Activated CD4-positive, alpha-beta T cell treated with anti-CD3 and anti-CD28 coated beads, Interleukin-2, amount 50 U/mL, for 16 hours (primary cell): ENCODE measurements at places on chromosomes 13 and 19.

DNA sequence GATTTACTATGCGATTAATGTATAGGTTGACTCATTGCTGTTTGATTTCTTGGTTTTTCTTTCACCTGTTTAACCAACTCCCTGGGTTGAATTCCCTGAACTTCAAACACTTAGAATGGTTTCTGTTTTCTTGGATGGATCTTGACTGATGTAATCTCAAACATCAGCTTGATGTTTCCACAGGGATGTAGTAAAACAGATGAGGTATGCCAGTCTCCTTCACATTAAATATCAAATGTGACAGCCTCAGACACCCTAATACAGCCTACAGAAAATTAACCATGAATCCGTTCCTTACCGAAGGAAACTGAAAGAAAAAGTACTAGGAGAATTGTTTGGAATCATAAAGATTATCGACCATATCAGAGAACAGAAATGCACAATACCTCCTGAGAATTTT is 631.2 kb downstream of the GPC5 start:
- DNase-seq: no peak

DNA sequence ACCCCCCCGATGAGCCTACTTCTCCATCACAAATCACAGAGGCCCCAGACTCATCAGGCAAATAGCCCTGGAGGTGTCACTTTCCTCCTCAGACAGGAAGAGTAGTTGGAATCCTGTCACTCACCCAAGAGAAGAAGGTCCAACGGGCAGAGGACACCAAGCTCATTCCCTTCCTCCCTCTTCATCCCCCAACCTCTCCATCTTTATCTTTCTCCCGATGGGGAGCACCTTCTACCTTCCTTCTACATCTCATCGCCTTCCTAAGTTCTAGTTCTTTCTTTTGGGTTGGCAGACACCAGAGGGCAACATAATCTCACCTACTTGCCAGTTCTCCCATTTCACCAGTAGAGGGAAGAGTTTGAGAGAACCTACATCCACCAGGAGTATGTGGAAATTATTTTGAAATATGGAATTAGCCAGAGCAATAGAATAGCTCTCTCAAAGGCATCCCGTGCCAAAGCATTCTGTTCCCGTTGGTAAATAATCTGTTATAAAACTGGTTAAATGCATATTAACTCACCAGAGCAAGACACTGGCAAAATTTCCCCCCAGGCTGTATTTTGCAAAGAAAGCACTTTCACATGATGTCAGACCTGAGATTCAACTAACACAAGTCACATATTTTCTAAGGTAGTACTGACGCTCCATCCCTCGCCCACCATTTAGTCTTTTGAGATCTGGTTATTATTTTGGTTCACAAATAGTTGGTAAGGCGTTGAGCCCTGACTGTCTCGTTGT is 55.0 kb downstream of the ZIC5 start:
- peak; percentile 54 for DNase-seq

GRCh38 chr13:20924758-20925394 is 22.3 kb upstream of the XPO4 start:
- peak; percentile 73 for DNase-seq

DNA sequence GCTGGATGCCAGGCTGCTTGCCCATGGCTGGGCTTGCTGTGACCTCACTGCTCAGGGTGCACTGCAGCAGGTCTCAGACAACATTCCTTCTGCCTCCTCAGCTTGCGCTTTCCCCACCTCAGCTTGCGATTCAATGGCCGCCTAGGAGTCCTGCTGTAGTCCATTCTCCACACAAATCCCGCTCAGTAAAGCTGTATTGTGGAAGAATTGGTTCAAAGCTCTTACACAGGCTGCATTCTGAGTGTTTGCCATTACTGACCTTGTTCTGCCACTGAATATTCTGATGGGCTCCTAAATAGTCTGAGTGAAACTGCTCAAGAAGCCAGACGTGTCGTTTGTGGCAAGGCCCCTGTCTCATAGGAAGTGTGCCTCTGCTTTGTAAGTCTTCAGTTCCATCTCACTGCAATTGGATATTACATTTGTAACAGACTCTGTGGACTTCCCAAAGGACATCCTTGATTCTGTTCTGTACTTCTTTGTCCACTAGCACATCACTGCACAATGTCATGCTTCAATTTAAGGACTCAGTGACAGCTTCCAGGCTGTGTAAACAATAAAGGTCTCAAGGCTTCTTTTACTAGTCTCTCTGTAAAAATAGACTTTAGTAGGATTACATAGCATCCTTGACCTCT is 49.8 kb downstream of the KATNAL1 start:
- DNase-seq: no peak

- DNase-seq: no peak
Measured at GRCh38 chr13:85260896-85261295, 538.3 kb downstream of the SLITRK6 start.

DNA sequence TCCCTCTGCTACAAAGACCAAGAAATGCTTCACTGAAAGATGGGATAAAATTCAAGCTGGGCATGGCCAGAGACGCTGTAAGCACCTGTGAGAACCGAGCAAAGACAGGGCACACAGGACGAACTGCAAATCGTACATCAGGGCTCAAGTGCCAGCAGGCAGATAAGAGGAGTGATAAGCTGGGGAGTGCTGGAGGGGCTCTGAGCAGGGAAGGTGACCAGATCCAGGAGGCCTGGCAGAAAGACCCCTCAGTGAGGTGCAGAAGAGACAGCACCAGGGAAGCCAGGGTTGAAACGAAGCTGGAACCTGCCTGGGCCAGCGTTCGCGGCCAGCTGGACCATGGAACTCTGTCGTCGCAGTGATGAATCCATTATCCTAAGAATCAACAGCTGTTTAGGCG is 10.2 kb downstream of the RAB20 start:
- DNase-seq: no peak

GRCh38 chr19:17766543-17767131 is 15.4 kb downstream of the FCHO1 start:
- peak; percentile 20 for DNase-seq

DNA sequence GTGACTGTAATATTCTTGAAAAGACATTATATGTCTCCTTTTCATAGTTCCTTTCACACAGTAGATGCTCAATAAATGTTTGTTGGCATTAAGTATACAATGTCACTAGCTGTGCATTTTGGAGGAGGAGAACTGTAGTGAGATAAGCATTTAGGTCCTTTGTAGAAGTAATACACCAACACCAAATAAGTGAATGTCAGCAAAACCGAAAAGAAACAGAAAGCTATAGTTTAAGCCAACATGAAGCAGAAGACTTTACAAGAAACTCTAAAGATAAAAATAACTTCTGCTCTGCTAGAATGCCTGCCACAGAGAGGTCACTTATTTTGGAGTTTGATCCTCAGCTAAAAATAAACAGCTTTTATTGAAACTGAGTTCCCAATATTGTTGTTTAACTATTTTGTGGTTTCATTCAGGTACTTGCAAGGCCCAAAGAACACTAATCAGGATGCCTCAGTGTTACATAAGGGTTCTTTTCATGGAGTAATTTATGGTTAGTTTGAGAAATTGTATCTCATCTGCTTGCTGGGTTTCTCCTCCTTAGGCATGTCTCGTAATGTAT is 86.2 kb downstream of the STARD13 start:
- DNase-seq: no peak

DNA sequence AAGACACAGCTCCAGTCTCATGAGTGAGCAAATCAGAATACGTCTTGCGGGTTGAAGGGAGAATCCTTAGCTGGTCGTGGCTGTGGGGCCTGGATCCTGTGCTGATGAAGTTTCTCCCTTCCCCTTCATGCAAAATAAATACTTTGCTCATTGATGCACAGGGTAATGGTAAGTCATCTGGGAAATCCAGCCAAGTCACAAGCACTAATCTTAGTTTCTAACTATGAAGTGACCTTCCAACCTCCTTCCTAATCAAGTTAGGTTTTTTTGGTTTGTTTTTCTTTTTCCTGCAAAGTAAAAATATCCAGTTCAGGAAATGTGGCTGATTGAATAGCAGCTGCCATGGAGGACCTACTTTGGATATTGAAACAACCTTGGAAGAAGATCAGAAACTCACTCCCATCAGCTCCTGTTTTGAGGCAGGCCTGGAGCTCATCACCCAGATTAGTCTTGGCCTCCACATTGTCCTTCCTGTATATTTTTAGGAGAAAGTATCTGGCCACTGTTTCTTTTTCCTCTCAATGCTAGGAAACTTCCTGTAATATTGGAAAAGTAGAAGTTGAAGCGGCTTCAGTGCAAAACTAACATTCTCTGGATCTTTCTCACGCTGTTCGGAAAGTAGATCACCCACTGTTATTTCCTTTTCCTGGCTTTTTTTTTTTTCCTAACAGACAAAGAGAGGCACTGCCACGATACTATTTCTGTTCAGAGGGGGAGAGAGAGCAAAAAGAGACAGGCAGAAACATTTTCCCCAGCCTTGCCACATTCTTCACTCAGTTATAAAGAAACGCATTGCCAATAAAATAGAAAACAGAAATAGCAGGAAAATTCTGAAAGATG is 12.3 kb upstream of the ARL11 start:
- no peak for DNase-seq

DNA sequence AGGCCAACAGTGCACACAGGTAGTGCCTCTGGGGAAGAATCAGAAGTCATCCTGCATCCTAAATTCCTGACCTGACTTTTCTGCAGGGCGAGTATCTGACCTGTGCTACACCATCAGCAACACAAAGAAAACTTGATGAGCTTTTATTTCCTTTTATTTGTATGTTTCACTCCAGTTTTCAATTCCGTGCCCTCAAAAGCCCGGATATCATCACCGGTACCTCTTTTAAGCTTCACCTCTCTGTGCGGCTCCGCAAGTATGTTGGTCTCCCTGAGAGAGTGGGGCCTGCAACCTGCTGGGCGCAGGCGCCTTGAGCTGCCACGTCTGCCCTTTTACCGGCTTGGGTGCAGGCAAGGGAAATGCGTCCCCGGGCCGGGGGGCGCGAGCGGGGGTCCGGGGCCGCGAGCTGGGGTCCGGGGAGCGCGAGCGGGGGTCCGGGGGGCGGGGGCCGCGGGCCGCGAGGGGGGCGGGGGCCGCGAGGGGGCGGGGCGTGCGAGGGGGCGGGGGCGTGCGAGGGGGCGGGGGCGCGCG is 4.3 kb upstream of the DUXA start:
- no peak for DNase-seq

- DNase-seq: no peak
Measured at GRCh38 chr19:39389631-39390414, 1.1 kb downstream of the PAF1 start.

DNA sequence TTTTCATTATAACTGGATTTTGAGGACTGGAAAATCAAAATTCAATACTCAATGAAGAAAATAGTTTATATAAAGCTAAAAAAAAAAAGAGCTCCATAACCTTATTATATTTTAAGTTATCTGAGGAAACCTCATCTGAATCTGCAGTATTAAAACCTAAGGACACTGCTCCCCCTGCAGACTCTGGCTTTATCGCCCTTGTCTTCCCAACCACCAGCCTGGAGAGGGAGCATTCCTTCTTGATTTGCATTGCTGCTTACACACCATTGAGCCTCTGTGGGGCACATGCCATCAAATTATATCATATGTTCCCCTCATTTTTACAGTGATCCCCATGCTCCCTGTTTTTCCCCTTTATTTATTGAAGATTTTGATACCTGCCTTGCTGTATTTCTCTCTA is 871.4 kb upstream of the GPC6 start:
- no peak for DNase-seq

DNA sequence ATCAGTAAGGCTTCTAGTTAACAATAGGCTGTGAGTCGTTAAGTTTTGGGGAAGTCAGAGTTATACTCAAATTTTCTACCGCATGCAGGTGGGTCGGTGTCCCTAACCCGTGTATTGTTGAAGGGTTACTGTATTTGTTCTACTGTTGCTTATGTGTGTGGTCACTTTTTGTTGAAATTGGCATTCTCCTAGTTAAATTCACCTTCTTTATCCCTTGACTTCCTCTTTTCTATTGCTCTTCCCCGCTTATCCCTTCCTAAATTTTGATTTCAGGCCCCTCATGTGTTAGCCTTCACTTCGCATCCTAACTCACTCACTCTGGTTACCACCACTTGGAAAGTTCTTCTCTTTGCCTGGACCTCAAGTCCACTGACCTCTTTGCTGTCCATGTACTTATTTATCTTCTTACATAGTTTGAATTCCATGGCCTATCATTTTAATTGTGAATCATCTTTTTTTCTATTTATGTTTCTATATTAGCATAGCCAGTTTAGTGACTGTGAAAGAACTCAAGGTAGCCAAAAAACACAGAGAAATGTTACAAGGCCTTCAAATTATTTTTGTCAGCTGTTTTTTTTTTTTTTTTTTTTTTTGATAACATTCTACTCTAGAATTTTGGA is 52.9 kb downstream of the NDFIP2 start:
- DNase-seq: no peak
